ENCODE measurements at places on chromosomes 1 and 21. TPM values are rescaled to one million over a fixed set of nuclear protein-coding genes. Genes with fewer than 3 reads are reported as not detected.

DNA sequence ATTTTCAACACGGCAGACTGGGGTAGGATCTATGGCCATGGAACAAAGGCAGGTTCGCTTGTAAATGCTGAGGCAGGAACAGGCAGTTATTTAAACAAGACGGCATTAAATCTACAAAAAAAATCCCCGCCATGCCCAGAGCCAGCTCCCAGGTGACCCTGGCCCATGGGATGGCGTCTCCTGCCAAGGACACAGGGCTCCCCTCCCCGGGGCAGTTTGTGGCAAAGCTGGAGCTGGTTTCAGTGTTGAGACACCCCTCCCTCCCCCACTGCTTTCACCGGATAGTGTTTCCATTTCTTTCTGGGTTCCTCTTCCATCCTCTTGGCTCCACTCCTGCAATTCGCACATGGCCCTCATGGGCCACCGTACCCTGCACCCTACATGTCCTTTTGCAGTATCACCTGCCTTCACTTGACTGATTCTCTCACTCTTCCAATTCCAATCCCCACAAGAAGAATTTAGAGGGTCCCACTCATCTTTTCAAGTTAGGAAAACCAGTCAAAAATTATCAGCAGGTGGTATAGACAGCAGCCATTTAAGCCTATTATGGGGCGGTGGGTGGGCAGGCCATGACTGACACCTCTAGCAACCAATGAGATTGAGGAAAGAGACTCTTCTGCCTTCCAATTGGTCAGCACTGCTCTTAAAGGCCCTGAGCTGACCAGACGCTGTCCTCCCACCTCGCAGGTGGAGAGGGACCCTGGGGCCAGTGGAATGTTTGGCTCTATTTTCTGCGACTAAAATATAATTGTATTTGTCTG lies 52.0 kb downstream of the OLIG1 start:
- DNase-seq, result peak; percentile 58

GRCh38 chr1:17118268-17118667 lies 983 bp downstream of the PADI2 start:
- DNase-seq, result no peak

GRCh38 chr1:233587958-233588799 lies 25.7 kb upstream of the KCNK1 start:
- peak; percentile 69 for DNase-seq

GRCh38 chr1:183433703-183434102 lies 15.5 kb upstream of the NMNAT2 start:
- DNase-seq, result no peak

DNA sequence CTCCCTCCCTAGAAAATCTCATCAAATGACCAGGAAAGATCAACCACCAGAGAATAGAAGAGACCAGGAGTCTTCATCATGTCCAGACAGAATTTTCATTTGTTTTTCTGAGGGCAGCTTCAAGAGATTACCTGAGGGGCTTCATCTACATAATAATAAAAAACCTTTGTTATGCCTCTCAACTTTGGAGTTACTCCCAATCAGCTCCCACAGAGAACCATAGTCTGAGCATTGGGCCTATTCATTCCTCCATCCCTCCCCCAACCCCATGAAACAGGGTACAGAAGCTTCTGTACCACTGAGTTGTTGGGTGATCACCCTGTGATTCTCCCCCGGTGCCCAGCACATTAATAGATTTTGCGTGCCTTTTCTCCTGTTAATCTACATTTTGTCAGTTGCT lies 53.3 kb upstream of the PRRC2C start:
- peak; percentile 8 for DNase-seq

- DNase-seq, result peak; percentile 74
Observed at GRCh38 chr1:205812271-205812877, 624 bp downstream of the SLC41A1 start.

DNA sequence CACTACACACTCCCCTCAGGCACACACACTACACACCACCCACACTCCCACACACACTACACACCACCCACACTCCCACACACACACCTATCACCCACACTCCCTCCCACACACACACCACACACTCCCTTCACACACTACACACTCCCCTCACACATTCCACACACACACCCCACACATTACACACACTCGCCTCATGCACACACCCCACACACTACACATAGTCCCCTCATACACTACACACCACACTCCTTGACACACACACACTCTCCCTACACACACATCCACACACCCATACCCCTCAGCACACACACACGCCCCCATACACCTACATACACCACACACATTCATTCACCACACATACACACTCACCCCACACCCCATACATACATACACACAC lies 31.0 kb upstream of the SELENON start:
- DNase-seq, result no peak

DNA sequence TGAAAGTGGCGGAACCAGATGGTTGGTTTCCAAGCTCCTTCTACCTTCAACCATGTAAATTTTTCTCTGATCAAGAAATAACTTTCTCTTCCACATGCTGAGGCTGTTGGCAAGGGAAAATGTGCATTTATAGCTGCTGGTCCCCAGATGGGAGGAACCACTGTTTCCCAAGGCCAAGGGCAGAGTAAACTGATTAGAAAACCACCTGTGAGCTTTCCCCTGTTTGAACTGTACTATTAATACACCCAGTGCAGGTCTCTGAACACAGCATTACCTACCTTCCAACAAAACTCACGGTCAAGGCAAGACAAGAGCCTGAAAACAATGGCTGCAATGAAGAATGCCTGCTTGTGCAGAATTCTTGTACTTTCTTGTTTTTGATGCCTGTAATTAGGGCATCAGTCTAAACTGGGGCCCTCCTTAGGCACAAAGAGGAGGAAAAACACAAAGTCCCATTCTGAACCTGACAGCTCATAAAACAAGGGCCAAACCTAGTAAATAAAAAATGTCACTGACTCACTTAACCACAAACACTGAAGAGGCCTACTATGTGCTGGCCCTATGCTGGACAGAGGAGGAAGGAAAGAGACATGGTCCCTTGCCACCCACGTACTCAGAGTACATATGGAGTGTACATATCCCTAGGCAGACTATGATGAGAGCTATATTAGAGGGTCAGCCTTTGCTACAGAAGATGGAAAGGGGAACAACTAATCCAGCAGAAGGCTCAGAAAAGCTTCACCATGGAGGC lies 2.6 kb downstream of the MKNK1 start:
- DNase-seq, result no peak

DNA sequence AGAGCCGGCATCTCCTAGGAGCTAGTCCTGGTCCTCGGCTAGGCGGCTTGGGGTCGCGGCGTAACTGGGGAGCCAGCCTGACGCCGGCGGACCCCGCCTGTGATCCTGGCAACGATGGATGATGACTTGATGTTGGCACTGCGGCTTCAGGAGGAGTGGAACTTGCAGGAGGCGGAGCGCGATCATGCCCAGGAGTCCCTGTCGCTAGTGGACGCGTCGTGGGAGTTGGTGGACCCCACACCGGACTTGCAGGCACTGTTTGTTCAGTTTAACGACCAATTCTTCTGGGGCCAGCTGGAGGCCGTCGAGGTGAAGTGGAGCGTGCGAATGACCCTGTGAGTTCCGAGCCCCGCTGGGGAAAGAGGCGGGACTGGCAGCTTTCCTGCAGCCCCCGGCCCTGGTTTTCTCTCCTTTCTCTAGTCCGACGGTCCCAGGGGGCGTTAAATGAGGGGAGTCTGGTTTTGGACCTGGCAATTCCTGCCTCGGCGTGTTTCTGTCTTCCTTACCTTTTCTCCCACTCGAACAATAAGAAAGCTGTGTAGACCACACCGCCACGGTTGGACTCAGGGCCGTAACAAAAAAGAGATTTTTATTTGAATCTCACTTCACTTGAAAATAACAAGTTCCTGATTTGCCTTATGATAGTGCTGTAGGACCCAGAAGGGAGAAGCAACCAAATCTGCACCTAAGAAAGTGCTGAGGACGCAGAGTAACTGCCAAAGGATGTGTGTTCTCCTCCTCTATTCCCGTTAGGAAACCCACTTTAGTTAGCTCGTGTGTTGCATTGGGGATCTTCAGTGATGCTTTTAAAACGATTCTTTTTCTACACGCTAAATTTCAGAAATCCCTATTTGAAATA lies at the start of gene SPRTN:
Gene SPRTN (plus strand): TSS at position 24 of the 859 bp plus-strand sequence. CDS start 91 bp downstream, at position 115.
- DNase-seq, result peak; percentile 73

CAMTA1 gene
- 161 TPM for total RNA-seq

SPRR4 gene
- total RNA-seq, result not detected

Data from neural progenitor cell (in vitro differentiated cells).